ENCODE measurements at places on chromosomes 5 and 9.
A peak's percentile ranks its signal among the peaks of the same experiment; 100 is the strongest.

- DNase-seq, result peak; percentile 48
Measured at GRCh38 chr5:103466495-103466894, 96.1 kb downstream of the NUDT12 start.

GRCh38 chr5:157471709-157472108 lies 11.7 kb downstream of the NIPAL4 start:
- DNase-seq, result no peak

- no peak for DNase-seq
Measured at GRCh38 chr5:61026004-61026403, 81.0 kb downstream of the NDUFAF2 start.

DNA sequence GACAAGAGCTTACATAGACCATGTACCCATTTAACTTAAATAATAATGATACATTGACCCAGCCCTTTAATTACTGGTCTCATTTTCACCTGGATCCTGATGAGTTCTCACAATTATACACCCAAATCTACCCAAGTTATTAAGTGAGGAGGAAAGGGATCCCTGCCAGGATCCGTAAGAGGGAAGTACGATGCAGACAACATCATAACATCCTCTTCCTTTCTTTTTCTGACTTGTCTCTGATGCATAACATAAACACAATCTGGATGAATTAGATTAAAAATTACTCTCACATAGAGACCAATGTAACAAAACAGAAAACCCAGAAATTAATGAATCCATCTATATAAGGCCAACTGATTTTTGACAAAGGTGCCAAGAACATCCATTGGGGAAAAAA lies 17.0 kb downstream of the MARCHF3 start:
- no peak for DNase-seq

- no peak for DNase-seq
Measured at GRCh38 chr5:167871091-167871490, 420.4 kb upstream of the WWC1 start.

GRCh38 chr9:93501406-93501805 lies 48.0 kb upstream of the FAM120AOS start:
- DNase-seq, result peak; percentile 22

DNA sequence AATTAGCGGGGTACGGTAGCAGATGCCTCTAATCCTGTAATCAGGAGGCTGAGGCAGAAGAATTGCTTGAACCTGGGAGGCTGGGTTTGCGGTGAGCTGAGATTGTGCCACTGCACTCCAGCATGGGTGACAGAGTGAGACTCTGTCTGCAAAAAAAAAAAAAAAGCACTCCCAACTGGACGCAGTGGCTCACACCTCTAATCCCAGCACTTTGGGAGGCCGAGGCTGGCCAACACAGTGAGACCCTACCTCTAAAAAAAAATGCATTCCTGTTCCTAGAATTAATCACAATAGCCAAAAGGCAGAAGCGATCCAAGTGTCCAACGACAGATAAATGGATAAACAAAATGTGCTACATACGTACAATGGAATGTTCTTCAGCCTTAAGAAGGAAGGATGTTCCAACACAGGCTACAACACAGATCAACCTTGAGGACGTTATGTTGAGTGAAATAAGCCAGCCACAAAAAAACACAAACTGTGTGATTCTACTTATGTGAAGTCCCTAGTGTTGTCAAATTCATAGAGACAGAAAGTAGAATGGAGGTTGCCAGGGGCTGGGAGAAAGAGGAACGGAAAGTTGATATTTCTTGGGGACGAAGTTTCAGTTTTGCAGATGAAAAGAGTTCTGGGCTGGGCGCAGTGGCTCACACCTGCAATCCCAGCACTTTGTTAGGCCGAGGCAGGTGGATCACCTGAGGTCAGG lies 13.8 kb downstream of the FAM78A start:
- no peak for DNase-seq

- DNase-seq, result no peak
Measured at GRCh38 chr5:147617191-147617606, 107.3 kb upstream of the DPYSL3 start.

DNA sequence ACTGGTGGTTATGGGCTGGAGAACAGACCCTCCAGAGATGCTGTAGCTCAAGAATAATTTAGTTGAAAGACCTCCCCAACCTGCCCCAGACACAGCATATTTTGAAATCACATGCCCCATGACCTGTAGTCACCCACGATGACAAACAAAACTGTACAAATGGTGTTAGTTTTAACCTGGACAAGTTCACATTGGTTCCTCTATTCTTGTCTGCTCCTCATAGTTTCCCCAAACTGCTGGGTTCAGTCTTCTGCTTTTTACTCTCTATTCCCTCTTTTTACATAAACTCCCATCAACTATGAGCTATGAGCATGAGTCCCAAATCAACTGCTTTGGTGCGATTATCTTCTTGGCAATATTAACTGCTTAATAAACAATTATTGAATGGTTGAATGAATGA lies 365.3 kb upstream of the CLINT1 start:
- DNase-seq, result no peak
